T follicular helper cell (primary cell): ENCODE measurements at places on chromosomes 4 and X.

DNA sequence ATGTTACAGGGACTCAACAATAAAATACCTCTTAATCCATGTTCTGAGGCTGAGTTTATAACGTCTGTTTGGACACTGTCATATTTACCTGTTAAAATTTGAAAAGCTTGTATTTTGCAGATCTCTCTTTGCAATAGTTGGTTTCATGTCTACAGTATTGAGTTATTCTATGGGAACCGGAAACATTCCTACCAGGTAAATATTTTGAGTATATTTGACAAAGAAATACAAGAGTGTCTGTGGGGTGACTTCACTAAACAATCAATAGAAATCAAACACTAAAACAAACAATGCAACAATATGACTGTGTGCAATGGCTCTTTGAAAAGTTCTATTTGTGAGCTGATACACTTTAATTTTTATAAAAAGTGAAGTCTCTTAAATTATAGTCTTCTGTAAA is 47.7 kb upstream of the CXCL8 start:
- DNase-seq: no peak

- DNase-seq: no peak
These were observed 329.1 kb downstream of the GALNTL6 start for GRCh38 chr4:172142281-172142741.

DNA sequence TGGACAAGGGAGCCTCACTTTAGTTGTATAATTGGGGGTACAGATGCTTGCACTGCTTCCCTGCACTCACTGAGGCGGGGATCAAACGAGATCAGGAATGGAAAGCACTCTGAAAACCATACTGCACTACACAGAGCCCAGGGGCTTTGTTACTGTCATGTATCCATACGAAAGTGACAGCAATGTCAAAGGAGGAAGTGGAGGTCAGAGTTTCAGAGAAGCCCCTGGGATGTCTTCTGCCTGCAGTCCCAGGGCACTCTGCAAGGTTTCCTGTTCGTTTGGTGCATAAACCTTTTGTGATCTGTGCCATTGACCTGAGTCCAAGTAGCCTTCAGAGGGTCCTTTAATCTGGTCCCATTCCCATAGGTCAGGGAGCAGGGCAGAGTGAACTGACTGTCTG is 31.2 kb downstream of the RNF175 start:
- DNase-seq: no peak

- DNase-seq: no peak
These were observed 286.7 kb upstream of the TENM3 start for GRCh38 chr4:181956512-181956911.

GRCh38 chr4:8269535-8270417 is at the start of gene HTRA3:
Gene HTRA3, plus strand, starts transcription at chr4:8269754. Its CDS starts 215 bp downstream, at chr4:8269969.
- no peak for DNase-seq

DNA sequence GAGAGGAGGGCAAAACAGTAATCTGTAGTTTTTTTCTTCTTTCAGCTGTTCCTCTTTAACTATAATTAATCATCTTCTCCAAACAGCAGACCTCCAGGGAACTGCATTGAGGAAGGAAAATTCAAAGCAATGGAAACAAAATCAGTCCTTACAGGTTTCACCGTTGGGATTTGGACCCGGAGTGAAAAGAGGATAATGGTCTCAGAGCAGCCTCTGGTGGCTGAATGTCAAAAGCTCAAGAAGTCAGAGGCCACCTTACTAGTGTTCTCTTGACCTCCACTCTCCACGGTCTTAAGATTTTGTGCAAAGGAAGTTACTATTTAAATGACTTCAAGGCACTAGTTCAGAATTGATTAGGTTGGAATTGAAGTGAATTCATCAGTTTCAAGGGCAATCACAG is 16.0 kb upstream of the MID1 start:
- DNase-seq: no peak

DNA sequence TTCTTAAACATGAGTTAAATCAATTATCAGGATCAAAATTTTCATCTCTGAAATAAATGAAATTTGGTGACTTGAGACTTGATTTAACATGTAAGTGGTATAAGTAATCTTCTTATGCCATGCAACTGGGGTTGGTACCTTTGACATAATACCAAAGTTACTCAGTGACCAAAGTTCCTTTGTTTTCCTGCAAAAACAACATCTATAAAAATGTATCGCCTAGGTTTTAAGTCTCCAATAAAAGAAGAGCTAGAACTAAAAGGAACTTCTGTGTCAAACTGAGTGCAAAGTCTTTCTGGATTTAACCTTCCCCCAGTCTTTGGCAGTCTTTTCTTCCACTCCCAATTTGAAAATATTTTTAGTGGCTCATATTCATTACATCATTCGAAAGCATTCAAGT is 27.6 kb downstream of the NAF1 start:
- no peak for DNase-seq

GRCh38 chr4:122047456-122048425 is 95.9 kb upstream of the TRPC3 start:
- no peak for DNase-seq

DNA sequence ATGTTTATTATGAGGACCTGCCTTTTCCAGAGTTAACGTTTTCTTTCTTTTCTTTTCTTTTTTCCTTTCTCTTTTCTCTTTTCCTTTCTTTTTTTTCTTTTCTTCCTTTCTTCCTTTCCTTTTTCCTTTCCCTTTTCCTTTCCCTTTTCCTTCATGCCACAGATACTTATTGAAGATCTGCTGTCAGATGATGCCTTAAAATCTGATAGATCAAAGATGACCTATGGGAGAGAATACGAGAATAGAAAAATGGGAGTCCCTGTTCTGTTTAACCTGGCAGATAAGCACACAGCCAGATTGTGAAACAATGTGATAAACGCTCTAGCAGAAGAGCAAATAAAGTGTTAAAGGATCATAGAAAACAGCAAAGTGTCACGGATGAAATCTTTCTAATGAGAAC is 38.9 kb downstream of the AFF1 start:
- no peak for DNase-seq

DNA sequence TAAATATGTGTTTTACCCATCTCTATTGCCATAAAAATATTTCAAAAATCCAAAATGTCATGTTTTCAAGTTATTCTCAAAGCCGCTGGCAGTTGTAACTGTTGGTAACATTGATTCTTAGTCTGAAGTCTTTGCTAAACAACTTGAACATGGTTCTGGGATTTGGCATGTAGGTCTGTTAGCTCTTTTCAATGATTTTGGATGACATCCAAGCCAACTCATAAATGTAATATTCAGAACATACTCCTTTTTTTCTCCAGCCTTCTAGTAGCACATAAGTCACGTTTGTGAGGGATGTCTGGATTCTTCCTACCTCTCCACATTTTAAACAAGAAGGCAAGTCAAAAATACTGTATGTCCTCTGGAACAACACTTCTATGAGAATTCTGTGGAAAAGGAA is 305.3 kb downstream of the PRR32 start:
- no peak for DNase-seq

DNA sequence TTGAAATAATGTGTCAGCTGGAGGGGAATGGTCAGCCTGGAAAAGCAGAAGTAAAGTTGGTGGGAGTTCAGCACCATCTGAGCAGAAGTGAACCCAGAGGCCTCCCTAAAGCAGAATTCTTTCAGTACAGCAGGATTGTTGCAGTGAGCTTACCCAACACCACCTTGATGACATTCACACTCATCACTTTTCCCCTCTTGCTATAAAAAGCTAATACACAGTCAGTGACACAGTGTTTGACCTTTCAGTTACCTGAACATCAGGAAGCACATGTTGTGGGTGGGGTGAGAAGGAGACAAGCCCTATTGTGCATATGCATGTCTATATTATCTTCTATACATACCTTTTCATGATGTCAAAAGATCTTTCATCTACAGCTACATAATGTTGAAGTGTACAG is 624.7 kb upstream of the ZFP42 start:
- no peak for DNase-seq

GRCh38 chr4:56158483-56158882 is 209.7 kb downstream of the CEP135 start:
- DNase-seq: no peak

GRCh38 chrX:79515529-79515928 is 148.4 kb upstream of the ITM2A start:
- no peak for DNase-seq

GRCh38 chr4:67926485-67926884 is 36.8 kb downstream of the TMPRSS11A start:
- no peak for DNase-seq

- no peak for DNase-seq
These were observed 1536.4 kb upstream of the TENM3 start for GRCh38 chr4:180706766-180707165.

GRCh38 chrX:53122013-53122412 is 28.1 kb downstream of the KANTR start:
- DNase-seq: no peak

DNA sequence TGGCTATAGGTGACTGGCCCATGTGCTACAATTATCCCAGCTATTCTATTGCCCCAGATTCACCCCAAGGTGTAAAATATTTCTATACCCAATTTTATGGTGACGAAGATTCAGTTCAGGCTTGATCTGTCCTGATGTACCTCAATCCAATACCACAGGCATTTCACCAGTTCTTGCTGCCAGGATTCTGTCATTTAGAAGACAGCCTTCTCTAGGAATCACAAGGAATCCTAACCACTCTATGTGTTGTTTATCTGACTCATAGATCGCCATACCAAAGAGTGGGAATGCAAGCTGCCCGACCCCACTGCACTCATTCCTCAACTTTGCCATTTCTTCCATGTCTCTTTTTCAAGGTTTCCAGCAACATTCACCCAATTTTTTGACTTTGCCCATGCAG is 355.0 kb upstream of the EMCN start:
- DNase-seq: no peak
